ENCODE measurements at places on chromosomes 3 and 15. TPM values are rescaled to one million over a fixed set of nuclear protein-coding genes. Genes with fewer than 3 reads are reported as not detected.

DNA sequence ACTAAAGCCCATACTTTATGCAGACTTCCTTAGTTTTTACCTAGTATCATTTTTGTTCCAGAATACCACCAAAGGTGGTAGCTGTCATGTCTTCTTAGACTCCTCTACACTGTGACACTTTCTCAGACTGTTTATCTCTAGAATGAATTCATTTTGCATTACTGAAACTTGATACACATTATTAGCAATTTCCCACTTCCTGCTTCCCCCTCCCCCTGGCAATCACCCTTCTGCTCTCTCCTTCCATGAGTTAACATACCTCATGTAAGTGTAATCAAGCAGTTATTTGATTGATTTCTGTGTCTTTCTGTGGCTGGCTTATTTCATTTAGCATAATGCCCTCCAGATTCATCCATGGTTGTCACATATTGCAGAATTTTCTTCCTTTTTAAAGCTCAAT lies 204.9 kb downstream of the STAG1 start:
- H3K27me3 ChIP-seq, result no peaks in the 10 kb centered on the region
- no peak overlapping the region for H3K4me3 ChIP-seq
- H3K36me3 ChIP-seq, result no peaks in the 10 kb centered on the region
- no peaks in the 10 kb centered on the region for H3K4me1 ChIP-seq
- no peak for DNase-seq
- no peak overlapping the region for H3K27ac ChIP-seq

GRCh38 chr3:107790612-107791011 lies 267.9 kb downstream of the BBX start:
- no peaks in the 10 kb centered on the region for H3K4me1 ChIP-seq
- peaks cover 46% of the 10 kb centered on the region for H3K36me3 ChIP-seq
- no peak for DNase-seq
- no peak overlapping the region for H3K4me3 ChIP-seq
- H3K27me3 ChIP-seq, result no peaks in the 10 kb centered on the region

- H3K4me3 ChIP-seq, result no peak overlapping the region
- DNase-seq, result no peak
- H3K27ac ChIP-seq, result no peak overlapping the region
Measured at GRCh38 chr15:84795186-84795585, 22.0 kb upstream of the ALPK3 start.

Gene TMEM108
- total RNA-seq, result not detected

- no peak for DNase-seq
- no peaks in the 10 kb centered on the region for H3K27me3 ChIP-seq
- H3K4me1 ChIP-seq, result peaks cover 9% of the 10 kb centered on the region
- no peaks in the 10 kb centered on the region for H3K36me3 ChIP-seq
Measured at GRCh38 chr3:98901119-98901391, 440 bp downstream of the DCBLD2 start.

- no peak overlapping the region for H3K4me3 ChIP-seq
- no peaks in the 10 kb centered on the region for H3K4me1 ChIP-seq
- no peak overlapping the region for H3K27ac ChIP-seq
- H3K36me3 ChIP-seq, result peaks cover 5% of the 10 kb centered on the region
- no peak for DNase-seq
Measured at GRCh38 chr3:39135170-39135805, 18.1 kb downstream of the CSRNP1 start.

Data from T-cell (primary cell).